NCI-H524 (cell line): ENCODE measurements at places on chromosomes 12 and 14.

DNA sequence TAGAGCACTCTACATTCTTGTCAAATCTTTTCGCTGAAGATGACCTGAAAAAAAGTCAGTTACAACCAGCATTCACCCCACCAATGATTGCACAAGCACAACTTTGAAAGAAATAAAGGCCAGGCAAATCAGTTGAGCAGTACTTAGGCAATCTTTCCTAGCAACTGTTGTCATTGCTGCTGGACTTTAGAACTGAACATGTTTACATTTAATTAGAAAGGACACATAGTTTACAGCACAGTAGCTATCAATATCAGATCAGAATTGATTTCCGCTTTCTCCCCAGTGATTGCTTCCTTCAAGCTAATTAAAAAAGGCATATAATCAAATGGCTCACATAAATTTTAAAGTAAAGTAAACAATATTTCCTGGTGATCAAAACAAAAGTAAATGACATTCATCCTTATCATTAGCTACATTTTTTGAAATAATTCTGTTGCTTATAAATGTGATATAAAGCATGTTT is 128.4 kb downstream of the FOXA1 start:
- DNase-seq: no peak

GRCh38 chr14:39417014-39417413 is 15.2 kb downstream of the FBXO33 start:
- DNase-seq: no peak

DNA sequence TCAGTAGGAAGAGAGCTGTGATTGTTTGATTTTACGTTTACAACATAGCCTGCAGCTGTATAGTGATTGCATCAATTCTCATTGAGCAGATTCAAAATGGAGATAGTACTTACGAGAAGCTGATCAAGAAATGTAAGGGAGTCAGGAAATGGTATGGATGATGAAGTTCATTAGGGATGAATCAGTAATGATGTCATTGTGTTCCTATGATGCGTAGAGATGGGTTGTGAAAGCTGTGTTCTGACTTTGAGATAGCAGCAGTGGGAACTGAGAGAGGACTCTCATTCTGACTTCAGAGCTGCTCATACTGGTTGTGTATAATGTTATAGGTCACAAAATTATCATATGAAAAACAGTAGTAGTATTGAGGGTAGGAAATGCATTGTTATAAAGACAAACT is 44.0 kb downstream of the TTLL5 start:
- DNase-seq: no peak

GRCh38 chr14:36091096-36091495 is 85.4 kb downstream of the PTCSC3 start:
- DNase-seq: no peak
